Stimulated activated naive CD4-positive, alpha-beta T cell (primary cell): ENCODE measurements at places on chromosomes 4 and X.

DNA sequence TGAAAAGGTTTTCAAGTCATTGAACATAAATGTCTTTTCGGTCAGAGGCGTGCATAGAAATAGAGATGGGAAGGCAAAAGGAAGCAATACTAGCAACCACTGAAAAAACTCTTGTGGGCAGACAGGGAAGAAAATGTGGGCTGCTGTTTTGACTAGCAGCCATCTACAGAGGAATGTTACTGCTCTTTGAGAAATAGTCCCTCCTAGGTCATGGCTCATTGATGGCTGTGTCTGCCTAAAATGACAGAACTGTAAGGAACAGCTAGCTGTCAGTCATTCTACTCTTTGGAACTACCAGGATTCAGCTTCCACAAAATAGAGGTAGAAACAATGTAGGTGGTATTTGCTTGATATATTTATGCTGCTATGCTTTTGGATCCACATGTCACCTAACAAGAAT, 26.9 kb upstream of the TMPRSS11B start:
- DNase-seq = no peak

- DNase-seq = no peak
These were observed 581.6 kb upstream of the FTHL17 start for GRCh38 chrX:31653422-31653821.

DNA sequence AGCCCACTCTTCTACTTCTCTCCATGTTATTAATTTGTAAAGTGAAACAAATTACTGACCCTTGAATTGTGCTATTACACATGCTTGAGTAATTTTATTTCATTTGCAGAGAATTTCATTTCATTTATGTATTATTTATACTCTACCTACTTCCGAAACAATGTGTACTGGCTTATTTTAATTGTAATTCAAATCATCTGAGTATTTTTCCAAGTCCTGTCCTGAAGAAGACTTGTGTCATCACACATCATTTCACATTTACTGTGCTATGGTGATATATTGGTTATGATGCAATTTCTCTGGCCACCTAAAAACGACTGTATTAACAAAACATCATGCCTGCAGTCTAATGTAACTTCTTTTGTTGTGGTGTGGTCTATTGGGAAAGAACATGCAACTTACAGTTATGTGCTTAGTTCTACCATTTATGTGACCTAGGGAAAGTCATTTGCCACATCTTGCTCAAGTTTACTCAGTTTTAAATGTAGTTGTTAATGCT, 384.5 kb downstream of the RPA4 start:
- no peak for DNase-seq

GRCh38 chr4:78092850-78093249, 35.7 kb downstream of the FRAS1 start:
- DNase-seq = no peak

DNA sequence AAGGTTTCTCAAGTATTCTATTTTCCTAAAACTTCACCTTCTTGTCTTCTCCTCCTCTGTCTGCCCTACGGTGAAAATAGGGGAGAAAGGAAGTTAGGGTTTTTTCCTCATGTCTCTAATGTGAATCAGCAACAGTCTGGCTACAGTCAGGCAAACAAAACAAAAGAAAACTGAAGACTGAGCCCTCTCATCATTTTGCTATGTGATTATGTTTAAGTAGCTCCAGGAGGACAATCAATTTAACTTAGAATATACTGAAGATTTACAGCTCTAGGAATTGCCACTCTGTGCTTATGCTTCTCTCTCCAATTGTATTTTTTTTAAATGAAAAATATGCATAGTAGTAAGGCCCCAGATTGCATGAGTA, 316.2 kb downstream of the GPAT3 start:
- DNase-seq = no peak

GRCh38 chr4:57499786-57500185, 389.6 kb upstream of the IGFBP7 start:
- no peak for DNase-seq

DNA sequence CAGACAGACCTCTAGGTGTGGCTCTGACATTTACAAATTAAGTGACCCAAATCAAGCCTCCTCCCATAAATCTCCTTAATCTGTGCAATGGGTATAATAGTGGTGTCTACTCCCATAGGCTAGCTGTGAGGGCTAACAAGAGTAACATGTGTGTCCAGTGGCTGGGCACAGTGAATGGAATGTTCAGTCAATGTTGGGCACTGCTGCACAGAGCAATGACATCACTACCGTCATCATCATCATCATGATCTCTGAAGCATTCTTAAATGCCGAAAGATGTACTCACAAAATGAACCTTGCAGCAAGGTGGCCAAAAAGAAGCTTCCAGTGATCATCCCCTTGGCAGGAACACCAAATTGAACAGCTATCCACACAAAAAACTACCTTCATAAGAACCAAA, 43.5 kb downstream of the CHRNA9 start:
- DNase-seq = no peak

DNA sequence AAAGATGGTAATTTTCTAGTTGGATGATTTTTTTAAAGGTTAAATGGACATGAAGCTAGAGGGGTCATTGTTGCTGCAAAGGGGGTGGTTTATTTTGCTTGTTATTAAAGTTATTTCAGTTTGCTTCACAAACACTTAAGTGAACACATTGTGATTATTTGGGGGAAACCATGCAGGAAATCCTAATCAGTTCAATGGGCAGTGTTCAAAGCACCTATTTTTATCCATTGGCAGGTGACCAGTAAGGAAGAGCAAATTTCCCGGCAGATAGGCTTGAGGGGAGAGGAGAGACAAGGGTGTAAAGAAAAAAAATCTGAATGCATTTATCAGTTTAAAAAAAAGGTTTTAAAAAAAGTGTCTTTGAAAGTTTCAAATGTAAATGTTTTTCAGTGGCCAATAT, 17.6 kb downstream of the GPR174 start:
- DNase-seq = no peak

DNA sequence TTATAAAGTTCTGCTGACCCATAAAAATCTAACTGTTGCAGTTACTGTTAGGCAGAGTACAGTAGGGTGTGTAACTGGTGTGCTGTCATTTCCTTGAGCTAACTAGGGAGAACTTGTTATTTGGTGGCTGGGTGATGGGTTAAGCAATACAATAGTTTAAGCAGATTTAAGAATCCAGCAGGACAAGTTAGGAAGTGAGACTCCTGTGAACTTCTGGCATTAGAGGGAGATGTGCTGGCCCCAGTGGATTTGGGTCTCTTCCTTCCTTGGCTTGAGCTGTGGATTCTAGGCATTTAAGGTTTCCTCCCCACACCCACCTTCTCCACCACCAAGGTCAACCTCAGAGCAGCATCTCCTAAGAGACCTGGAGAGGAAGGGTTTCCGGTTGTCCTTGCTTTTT, 70.5 kb downstream of the CLCN5 start:
- no peak for DNase-seq

DNA sequence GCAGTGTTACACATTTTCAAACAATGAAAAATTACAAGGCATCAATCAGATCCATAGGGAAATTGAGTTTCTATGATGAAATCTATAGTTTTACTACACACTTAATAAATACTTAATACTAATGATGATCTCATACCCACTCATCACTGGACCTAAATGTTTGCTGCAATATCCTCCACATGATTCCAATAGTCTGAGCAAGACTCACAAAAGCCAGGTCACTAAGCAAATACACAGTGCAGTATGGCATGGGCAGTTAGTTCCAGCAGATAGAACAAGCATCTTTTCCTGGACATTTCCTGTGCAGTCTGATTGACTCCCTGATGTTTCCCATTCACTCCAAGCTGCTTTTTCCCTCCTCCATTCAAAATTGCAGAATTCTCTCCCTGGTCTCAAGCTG, 109.0 kb upstream of the ATOH1 start:
- no peak for DNase-seq

- DNase-seq = no peak
These were observed 188.0 kb upstream of the RBPJ start for GRCh38 chr4:26132858-26133257.

- no peak for DNase-seq
These were observed 9.9 kb upstream of the SCOC start for GRCh38 chr4:140363558-140363957.

GRCh38 chrX:108359806-108360602, 78.2 kb downstream of the COL4A6 start:
- DNase-seq = no peak

DNA sequence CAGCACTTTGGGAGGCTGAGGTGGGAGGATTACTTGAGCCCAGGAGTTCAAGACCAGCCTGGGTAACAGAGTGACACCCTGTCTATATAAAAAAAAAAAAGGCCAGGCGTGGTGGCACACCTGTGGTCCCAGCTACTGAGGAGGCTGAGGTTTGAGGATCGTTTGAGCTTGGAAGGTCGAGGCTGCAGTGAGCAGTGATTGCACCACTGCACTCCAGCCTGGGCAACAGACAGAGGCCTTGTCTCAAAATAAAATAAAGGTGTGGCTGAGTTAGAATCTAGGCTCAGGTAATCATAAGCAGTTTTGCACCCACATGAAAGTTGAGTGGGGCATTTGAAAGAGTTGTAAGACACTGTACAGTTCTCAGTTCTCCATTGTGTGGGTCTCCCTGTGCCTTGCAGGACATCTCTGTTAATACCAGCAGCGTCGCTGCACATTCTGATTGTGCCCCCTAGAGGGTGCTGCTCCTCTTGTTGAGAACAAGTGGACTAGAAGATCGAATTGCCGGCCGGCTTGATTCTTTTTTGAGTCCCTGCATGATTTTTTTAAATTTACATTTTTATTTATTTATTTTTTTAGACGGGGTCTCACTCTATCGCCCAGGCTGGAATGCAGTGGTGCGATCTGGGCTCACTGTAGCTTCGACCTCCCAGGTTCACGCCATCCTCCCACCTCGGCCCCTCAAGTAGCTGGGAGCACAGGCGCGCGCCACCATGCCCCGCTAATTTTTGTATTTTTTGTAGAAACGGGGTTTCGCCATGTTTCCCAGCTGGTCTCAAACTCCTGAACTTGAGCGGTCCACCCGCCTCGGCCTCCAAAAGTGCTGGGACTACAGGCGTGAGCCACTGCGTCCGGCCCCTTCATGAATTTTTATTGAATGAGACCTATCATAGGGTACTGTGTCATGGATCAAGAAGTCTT, 73.6 kb upstream of the RBMX start:
- DNase-seq = no peak

DNA sequence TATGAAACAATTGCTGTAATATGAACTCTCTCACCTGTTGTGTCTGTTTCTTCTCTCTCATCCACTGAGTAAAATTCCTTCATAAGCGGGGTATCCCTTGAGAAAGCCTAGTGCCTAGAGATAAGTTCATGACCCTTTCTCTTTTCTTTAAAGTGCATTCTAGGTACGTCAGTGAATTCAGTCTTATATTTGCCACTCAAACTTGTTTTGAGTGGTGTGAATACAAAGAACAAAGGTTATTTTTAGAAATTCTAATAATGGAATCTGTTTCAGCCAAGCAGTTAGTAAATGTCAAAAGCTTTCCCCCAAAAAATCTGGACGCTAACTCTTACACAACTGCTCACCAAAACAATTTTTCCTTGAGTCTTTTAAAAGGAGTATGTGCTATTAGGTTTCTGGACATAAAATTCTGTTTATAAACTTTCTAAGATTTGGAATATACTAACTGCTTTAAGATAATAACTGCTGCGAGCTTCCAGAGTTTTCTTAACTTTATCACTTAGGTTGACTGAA, 112.0 kb downstream of the VEGFC start:
- no peak for DNase-seq
